ENCODE measurements at places on chromosomes 2 and 18. TPM values are rescaled to one million over a fixed set of nuclear protein-coding genes. Genes with fewer than 3 reads are reported as not detected.

The TMEFF2 gene
- total RNA-seq: 0.34 TPM

The FAP gene
- total RNA-seq: 0.11 TPM

The ABCG8 gene
- total RNA-seq: not detected

The TUBA4A gene
- total RNA-seq: 225 TPM

The LONRF2 gene
- total RNA-seq: 1.7 TPM

The TSGA10 gene
- 2.7 TPM for total RNA-seq

The C1QL2 gene
- 0.31 TPM for total RNA-seq

The MAP3K19 gene
- total RNA-seq: not detected

Measured in A549 treated with AZD2906 at 1 μM for 4 hours (cell line).